GM19239 (cell line): ENCODE measurements at places on chromosomes 7 and 10.

GRCh38 chr7:135194494-135195095 lies 16.7 kb downstream of the WDR91 start:
- DNase-seq = no peak

- DNase-seq = no peak
These were observed 10.8 kb downstream of the NEURL1 start for GRCh38 chr10:103504181-103504783.

DNA sequence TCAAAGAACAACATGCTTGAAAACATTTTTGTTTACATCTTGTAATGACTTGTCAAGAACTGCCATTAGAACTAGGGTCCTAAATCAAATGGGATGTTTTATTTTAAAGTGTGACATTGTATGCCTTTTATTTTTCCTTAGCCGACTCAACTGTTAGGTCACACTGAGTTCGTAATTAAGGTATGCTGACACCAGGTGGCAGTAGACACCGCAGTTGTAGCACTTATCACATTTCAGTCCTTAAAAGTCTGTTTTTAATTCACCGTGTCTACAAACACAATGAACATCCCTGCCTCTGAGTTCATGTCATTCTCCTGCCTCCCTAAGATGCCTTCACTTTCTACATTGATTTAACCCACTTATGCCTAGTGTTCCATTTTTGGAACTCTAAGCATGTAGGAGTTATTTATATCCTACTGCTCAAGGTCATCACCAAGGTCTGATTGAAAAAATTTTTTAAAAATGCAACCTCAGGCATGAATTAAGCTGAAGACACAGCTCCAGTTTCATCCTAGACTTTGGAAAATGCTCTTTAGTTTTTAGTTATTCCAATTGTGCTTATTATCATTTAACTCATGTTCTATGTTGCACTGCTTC lies 186.1 kb downstream of the BMPER start:
- DNase-seq = no peak

DNA sequence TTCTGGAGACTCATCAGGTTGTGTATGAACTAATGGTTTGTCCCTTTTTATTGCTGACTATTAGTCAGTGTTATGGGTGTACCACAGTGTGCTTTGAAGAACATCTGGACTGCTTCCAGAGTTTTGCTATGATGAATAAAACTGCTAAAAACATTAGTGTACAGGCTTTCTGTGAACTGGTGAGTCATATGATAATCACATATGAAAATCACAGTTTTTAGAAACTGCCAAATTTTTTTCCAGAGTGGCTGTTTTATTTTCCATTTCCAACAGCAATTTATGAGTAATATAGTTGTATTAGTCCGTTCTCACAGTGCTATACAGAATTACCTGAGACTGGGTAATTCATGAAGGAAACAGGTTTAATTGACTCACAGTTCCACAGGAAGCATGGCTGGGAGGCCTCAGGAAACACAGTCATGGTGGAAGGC lies 281.2 kb upstream of the VSTM2A start:
- DNase-seq = no peak

DNA sequence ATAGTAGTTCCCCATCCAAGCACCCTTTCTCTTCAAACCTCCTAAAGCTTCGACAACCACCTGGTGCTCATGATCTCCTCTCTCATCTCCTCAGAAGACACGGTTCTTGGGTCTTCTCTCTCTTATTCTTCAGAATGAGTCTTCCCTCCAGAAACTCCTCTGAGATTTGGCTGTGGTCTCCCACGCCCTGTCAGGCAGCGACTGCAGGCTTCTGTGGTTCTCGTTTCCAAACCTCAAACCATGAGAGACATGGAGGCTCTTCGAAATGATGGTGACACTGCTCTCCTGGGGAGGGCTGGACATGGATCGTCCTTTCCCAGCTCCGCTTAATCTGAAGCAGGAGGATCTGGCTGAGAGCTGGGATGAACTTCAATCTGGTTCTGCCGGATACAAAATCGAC lies 78.6 kb upstream of the PITRM1 start:
- no peak for DNase-seq

GRCh38 chr10:72218325-72218724 lies 2.2 kb upstream of the ASCC1 start:
- no peak for DNase-seq

DNA sequence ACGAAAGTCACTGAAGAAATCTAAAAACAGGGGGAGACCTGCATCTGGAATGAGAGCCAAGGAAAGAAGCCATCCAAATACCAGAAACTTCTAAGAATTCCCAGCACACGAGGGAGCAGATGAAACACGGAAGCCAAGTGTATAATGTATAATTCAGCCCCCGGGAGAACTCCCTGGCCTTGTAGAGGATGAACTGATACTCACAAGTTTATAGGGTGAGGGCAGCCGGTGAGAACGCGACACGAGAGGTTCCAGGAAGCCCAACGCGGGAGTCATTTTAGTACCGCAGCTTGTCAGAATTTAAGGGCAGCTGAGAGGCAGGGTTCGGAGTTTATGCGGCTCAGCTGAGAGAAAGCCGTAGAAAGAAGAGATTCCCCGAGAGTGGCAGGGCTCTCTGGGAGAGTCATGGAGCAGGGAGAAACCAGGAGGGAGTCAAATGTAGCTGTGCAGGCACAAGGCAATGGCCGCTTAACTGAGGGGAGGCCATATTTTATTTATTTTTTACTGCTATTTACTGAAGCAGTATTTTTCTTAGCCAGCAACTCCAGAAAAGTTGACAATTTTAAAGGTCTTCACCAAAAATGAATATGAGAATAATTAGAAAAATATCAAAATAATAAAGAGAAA lies 164.0 kb downstream of the NPSR1 start:
- DNase-seq = no peak

GRCh38 chr10:96496281-96496925 lies 17.3 kb downstream of the TLL2 start:
- DNase-seq = no peak

DNA sequence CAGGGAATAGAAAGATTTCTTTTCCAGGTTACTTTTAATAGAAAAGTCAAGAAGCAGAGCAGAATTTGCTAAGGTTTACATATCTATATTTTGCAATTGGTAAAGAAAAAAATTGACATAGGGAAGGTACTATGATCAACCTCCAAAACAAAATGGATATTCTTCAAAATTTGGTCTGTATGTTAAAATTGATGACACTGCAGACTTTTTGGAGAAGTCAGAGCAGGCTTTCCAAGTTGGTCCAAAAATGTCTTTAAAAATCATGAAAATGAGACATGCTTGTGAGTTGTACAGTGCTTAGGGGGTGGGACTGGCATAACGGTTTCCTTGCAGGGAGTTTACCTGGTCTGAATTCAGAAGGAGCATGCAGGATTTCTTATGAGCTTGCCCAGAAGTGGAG lies 77.0 kb downstream of the TFPI2 start:
- no peak for DNase-seq

DNA sequence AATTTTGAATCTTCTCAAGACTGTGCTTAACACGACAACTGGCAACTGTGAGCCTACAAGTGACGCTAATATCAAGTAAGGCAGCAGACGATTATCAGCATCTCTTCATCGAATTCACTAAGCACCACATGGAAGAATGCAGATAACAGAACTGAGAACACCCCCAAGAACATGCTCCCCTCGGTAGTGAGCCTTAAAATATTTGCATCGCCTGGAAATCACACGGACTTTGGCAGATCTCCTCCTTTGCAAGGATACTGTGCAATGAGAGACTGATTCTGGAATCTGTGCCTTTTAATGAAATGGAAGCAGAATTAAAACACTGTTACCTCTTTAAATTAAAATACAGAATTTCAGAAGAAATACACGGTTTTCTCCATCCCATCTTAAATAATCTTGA lies 38.2 kb upstream of the NEBL start:
- no peak for DNase-seq

- DNase-seq = no peak
These were observed 151.6 kb upstream of the TBX20 start for GRCh38 chr7:35405461-35405860.

DNA sequence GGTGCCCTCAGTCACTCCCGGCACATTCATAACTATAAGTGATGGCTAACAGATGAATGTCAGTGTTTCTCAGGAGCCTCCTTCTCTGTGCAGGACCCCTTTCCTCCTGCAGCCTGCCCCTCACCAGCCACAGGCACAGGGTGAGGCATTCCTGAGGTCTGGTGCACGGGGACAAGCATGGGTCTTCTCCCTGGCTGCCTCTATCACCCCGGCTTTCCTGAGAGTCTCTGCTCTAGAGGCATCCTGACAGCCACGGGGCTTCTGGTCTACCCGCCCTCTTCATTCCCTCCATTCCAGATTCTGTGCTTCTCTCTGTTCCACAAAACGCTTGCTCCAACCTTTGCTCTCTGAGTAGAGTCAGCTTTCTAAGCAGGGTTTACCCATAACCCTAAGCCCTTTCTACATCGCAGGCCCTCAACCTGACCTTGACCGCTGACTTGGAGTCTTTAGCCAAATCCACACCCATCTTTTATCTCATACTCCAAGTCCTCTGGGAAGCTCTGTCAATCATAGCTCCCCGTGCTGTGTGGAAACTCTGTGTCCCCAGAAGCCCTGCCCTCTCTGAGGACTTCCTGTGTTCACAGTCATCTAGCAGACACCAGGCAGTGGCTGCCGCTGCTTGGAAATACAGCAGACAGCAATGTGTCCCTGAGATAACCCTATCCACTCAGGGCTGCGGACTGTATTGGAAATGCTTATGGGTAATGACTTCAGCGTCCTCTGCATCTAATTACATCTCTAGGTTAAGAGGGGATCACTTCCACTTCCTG lies 159.0 kb downstream of the SFMBT2 start:
- no peak for DNase-seq
